Immature natural killer cell (primary cell): ENCODE measurements at places on chromosomes 3 and 15. TPM values are rescaled to one million over a fixed set of nuclear protein-coding genes. Genes with fewer than 3 reads are reported as not detected.
A peak's percentile ranks its signal among the peaks of the same experiment; 100 is the strongest.

DNA sequence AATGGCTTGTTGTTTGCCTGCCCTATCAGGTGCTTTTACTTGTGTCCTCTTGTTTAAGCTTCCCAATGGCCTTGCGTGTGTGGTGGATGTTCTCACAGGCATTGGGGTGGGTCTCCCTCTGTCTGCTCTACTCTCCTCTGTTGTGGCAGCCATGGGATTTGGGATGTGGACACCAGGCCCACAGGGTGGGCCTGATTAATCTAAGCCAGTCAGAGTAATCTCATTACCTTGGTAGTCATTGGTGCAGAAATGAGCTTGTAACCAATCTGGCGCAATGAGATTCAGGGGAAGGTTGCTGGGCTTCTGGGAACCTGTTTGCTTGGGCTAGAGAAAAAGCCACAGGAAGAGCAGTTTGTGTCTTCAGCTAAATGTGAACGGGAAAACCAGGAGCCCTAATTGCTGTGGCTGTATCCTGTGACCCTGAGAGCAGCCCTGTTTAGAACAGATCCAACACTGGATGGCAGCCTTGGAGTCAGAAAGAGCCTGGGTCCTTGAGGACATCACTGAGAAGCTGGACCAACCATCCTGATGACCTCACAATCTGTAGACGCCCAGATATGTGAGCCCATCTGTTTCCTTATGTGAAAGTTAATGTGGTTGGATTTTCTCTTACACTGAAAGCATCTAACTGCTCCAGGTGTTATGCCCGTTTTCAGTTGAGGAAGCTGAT is 157.3 kb upstream of the UBE2E1 start:
- peaks cover 1% of the 10 kb centered on the region for H3K27me3 ChIP-seq
- H3K4me1 ChIP-seq, result peaks cover 14% of the 10 kb centered on the region
- no peak overlapping the region for H3K4me3 ChIP-seq

DNA sequence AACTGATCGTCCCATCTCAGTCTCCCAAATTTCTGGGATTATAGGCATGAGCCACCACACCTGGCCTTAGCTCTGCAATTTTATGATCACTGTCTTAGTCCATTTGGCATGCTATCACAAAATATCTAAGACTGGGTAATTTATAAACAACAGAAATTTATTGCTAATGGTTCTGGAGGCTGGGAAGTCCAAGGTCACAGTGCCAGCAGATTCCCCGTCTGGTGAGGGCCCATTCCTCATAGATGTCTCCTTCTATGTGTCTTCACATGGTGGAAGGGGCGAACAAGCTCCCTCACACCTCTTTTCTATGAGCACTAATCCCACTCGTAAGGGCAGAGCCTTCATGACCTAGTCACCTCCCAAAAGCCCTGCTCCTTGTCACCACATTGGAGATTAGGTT is 55.3 kb upstream of the KIF23 start:
- no peak for DNase-seq
- no peak overlapping the region for H3K4me3 ChIP-seq
- H3K4me1 ChIP-seq, result no peaks in the 10 kb centered on the region
- H3K36me3 ChIP-seq, result no peaks in the 10 kb centered on the region
- H3K27ac ChIP-seq, result no peak overlapping the region
- no peaks in the 10 kb centered on the region for H3K27me3 ChIP-seq

- peaks cover 29% of the 10 kb centered on the region for H3K27me3 ChIP-seq
- H3K4me3 ChIP-seq, result peak overlapping the region; percentile 88
- peak; percentile 71 for DNase-seq
- H3K27ac ChIP-seq, result peak overlapping the region; percentile 98
- peaks cover 19% of the 10 kb centered on the region for H3K36me3 ChIP-seq
Measured at GRCh38 chr3:63912768-63913588, 795 bp upstream of the SCAANT1 start.

DNA sequence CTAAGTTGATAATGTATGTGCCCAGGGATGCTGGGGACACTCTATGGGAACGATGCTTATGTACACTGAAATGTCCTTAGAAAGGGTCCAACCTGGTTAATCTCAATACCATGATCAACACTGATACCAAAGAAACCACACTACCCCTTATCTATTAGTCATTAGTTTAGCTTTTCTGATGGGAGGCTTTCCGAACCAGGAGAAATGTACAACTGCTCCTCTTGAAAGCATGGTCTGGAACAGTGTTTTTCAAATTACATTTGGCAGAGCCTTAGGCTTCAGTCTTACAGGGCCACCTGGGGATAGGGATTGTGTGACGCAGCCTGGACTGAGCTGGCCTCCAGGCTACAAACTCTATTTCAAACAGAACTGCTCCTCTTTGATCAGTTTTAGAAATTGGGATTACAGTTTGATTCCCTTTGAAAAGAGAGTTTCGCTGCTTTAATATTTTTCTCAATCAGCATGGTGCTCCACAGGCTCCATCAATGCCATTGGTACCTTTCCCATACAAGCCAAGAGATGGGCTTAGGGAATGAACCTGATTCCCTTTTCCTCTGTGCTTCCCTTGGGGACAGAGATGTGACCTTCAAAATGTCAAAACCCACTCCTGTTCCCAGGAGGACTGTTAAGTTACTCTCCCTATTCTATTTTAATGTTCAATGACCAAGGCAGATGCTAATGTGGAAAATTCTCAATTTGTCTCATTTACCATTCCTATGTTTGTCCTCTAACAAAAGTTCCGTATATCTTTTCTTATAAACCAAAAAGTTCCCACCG is 296.0 kb upstream of the ADAMTS9 start:
- no peak overlapping the region for H3K4me3 ChIP-seq
- no peak overlapping the region for H3K27ac ChIP-seq
- H3K36me3 ChIP-seq, result no peaks in the 10 kb centered on the region

- H3K36me3 ChIP-seq, result no peaks in the 10 kb centered on the region
- peak overlapping the region; percentile 70 for H3K27ac ChIP-seq
- no peak for DNase-seq
- H3K4me1 ChIP-seq, result peaks cover 22% of the 10 kb centered on the region
- no peak overlapping the region for H3K4me3 ChIP-seq
Measured at GRCh38 chr3:194718079-194718478, 32.4 kb downstream of the FAM43A start.

- DNase-seq, result no peak
- H3K4me3 ChIP-seq, result no peak overlapping the region
- H3K36me3 ChIP-seq, result no peaks in the 10 kb centered on the region
- H3K4me1 ChIP-seq, result no peaks in the 10 kb centered on the region
- no peak overlapping the region for H3K27ac ChIP-seq
Measured at GRCh38 chr3:190003068-190003467, 117.6 kb downstream of the P3H2 start.

DNA sequence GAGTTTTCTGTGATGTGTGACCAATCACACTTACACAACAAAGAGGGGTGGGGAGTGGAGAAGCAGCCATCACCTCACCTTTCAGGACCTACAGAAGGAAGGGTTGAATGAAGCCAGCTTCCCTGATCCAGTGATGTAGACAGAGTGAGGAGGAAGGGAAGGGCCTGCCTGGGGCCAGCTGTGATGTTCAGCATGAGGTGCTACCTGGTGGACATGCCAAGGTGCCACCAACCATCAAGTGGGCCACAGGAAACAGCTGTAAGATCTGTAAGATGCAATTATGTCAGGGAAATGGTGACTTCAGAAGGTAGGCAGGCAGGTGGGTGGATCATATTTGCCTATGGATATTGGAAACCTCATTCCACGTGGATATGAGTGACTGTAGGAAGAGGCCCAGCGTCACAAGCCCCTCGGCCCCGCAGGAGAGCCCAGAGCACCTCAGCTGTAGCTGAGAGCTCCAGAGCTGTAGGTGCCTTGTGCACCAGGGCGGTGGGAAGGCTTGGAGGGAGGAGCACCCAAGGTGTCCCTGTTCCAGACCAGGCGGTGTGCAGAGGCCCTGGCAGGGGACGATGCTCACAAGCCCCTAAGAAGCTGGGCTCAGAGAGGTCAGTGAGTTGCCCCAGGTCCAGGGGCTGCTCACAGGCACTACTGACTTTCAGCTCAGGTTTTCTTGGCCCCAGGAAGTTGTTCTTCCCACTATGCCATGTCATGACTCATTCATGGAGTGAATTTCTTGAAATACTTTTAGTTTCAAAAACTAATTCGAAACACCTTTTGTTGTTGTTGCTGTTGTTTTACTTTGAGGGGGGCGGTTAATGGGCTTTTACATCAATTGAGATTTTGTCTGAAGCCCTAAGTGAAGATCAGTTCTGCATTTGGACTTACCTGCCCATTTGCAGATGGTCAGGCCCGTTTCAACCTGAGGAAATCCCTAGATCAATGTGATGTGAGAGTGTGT is 94.2 kb upstream of the ALDH1A3 start:
- H3K4me1 ChIP-seq, result no peaks in the 10 kb centered on the region
- no peaks in the 10 kb centered on the region for H3K36me3 ChIP-seq
- no peaks in the 10 kb centered on the region for H3K27me3 ChIP-seq
- DNase-seq, result no peak
- no peak overlapping the region for H3K4me3 ChIP-seq

GRCh38 chr15:83365370-83365938 is 81.0 kb upstream of the BNC1 start:
- H3K4me3 ChIP-seq, result peak overlapping the region; percentile 70
- peaks cover 15% of the 10 kb centered on the region for H3K4me1 ChIP-seq
- no peaks in the 10 kb centered on the region for H3K36me3 ChIP-seq
- H3K27ac ChIP-seq, result no peak overlapping the region

The NPAP1 gene
- polyA plus RNA-seq, result not detected

The GPR87 gene
- not detected for polyA plus RNA-seq
